Mammary epithelial cell (primary cell): ENCODE measurements at places on chromosomes 2 and 18.
A peak's percentile ranks its signal among the peaks of the same experiment; 100 is the strongest.

- DNase-seq: peak; percentile 26
Measured at GRCh38 chr2:208872591-208872990, 466.0 kb downstream of the PTH2R start.

DNA sequence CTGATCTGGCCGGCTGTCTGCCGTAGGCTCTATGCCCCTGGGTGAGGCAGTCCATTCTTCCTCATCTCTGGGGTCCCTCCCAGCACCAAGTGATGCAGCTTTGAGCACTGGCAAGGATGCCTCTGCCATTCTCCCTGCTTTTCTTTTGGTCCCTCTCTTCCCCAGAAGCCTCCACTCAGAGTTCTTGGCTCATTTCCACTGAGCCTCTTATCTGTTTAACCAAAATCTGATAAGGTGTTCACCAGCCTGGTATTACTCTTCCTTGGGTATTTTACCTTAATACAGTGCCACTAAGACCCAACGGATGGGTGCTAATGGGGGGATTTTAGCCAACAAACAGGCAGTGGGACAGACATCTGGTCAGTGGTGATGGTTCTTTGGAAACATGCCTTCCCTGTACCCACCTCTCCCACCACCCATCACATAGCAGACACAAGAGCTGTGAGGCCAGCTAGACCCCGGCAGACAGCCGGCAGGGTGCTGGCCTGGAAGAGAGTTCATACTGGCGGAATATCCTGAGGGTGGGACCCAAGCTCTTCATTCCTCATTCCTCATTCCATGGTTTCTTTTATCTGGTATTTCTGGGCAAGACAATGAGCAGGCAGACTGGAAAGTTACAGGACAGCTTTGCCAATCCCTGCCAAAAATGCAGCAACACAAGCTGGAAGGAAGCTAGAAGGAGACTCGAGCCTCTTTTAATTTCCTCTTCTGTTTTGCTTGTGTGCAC, 34.6 kb downstream of the ZBTB7C start:
- DNase-seq: no peak

DNA sequence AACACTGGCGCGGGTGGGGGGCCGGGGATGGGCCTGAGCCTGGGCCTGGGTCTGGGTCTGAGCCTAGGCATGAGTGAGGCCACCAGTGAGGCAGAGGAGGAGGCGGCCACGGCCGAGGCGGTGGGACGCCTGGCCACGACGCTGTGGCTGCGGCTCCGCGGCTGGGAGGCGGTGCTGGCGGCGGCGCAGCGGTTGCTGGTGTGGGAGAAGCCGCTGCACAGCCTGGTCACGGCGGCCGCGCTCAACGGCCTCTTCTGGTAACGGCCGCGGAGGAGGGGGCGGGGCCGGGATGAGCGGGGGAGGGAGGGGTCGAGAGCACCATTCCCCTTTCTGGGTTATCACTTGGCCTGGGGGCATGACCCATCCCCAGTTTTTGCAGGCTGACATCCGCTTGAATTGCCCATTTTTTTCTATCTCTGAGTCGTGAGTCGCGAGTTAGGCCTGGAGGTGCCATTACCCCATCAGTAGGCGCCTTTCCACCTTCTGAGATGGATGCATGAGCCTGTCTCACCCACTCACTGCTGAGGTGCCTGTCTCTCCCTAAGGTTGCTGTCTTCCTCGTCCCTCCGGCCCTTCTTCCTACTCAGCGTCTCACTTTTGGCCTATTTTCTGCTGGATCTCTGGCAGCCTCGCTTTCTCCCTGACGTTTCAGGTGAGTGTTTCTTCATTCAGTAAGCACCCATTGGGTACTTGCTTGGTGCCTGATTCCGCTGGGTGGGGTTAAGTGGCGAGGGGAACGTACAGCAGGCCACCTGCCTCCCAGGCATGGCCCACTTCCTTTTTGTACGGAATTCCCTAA, 501 bp downstream of the RETREG2 start:
- DNase-seq: peak; percentile 32

GRCh38 chr18:51028201-51028805, 1.7 kb upstream of the SMAD4 start:
- no peak for DNase-seq

DNA sequence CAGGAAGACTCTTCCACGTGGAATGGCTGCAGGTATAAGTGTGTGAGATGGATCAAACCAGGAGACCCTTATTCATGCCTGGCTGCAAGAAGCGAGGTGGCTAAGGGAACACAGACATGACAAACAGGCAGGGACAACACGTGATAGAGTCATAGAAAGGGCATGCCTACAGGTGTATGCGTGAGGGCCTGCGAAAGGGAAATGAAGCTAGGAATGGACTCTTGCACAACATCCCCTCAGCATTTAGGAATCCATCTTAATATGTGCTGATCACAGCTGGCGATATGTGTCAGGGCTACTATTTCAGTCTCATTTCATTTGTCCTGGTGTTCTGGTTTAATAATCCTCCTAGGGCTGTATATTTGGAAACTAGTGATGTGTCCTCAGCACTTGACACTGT, 291.2 kb downstream of the MYT1L start:
- DNase-seq: no peak

DNA sequence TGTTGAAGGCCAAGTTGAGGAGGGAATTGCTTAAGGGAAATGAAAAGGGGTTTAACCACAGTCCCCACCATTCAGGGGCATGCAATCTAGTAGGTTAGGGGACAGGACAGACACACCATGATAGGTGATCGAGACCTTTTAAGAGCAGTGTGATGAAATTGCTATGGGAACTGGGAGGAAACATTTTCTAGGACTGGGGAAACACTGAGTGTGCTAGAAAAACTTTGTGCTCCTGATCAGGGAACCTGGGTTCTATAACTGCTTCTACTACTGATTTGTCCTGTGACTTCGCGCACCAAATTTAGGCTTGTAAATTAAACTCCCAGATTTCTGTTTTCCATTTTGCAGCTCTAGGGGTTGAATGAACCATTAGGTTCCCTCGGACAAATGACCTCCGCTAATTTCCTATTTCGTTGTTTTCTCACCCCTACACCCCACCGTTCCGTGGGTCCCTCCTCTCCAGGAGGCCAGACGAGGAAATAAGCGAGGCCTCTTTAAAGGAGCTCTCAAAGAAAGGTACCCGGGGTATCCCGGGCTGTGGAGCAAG, 371 bp upstream of the LCLAT1 start:
- DNase-seq: no peak

- peak; percentile 75 for DNase-seq
Measured at GRCh38 chr2:84894131-84894586, 11.3 kb upstream of the TMSB10 start.

DNA sequence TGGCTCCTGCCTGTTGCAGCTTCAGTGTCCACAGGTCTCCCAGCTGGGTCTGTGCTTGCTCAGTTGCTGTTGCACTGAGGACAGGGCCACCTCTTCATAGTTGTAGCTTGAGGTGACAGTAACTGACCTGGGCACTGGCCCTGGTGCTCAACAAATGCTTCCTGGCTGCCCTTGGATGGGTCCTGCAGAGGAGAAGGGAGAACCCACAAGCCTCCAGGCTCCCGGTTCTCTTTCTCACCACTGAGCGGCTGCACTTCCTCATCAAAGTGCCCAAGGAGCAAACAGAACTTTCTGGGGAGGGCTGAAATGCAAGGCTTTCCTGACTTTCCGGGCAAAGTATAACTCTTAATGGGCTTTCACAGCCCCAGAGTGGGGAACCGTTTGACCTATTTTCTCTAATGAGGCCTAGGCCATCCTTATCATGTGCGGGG, 38.7 kb downstream of the LCT start:
- DNase-seq: no peak

DNA sequence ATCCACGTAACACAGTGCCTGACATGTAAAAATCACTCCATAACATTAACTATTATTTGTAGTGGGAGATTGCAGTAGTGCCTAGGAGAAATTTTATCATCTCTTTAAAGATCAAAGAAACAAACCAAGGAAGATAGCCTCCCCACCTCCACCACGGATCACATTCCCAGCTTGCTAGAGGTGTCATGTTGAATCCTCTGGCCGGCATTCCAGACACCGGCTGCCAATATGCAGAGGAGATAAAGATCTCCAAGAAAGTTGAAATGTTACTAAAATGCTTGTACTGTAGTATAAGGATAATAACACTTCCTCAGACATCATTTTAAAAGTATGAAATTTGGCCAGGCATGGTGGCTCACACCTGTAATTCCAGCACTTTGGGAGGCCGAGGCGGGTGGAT, 6.1 kb upstream of the ATG16L1 start:
- DNase-seq: no peak

GRCh38 chr2:152534460-152535135, 182.7 kb downstream of the PRPF40A start:
- DNase-seq: no peak

DNA sequence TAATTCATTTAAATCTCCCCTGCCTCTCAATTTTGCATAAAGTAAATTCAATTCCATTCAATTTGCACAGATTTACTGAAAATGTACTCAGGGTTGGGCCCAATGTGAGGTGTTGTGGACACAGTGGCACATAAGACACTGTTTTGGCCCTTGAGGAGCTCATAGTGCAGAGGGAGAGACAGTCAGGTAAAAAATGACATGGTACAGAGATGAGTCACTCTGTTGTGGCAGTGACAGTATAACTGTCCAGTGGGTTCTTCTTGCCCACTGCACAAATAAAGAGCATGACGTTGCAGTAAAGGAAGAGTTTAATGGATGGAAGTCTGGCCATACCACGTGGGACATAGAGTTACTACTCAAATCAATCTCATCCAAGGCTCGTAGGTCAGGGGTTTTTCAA, 400.3 kb upstream of the TRIB2 start:
- no peak for DNase-seq

DNA sequence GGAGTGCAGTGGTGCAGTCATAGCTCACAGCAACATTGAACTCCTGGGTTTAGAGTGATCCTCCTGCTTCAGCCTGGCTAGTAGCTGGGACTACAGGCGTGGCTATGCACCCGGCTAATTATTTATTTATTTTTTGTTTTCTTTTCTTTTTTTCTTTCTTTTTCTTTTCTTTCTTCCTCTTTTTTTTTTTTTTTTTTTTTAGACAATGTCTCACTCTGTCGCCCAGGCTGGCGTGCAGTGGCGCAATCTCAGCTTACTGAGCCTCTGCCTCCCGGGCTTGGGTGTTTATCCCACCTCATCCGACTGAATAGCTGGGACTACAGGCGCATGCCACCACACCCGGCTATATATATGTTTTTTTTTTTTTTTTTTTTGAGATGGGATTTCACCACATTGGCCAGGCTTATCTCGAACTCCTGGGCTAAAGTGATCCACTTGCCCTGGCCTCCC, 1.4 kb upstream of the ANXA4 start:
- DNase-seq: peak; percentile 22

DNA sequence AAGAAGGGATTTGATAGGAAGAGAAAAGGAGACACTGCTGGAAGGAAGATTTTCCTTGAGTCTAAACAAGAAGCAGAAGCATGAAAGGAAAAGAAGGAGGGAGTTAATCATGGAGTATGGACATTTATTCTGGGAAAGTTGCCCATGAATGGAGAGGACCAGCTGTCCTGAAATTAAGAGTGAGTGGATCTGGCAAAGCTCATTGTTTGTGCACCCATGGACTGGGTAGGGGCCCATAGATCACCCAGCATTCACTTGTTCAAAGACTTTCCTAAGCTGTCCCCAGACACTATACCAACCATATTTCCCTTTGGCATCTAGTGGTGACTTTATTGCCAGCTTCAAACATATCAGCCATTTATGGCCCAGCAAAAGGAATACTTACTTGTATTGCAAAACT, 422.7 kb downstream of the FBXO15 start:
- DNase-seq: no peak

DNA sequence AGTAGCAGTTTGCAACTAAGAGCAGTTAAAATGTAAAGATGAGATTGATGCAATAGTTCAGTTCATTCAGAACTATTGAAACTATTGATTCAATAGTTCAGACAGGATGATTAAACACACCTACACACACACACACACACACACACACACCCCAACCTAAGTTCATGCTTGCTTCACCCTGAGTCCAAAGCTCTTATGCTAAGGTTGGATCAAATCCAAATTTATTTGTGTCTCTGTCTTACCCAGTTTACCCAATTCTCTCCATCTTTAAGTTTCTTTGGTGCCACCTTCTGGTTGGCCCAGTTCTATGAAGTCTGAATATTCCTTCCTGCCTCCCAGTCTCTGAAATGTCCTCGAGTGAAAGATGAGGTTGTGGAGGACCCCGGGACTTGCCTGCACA, 5.1 kb downstream of the SERPINB8 start:
- peak; percentile 45 for DNase-seq

DNA sequence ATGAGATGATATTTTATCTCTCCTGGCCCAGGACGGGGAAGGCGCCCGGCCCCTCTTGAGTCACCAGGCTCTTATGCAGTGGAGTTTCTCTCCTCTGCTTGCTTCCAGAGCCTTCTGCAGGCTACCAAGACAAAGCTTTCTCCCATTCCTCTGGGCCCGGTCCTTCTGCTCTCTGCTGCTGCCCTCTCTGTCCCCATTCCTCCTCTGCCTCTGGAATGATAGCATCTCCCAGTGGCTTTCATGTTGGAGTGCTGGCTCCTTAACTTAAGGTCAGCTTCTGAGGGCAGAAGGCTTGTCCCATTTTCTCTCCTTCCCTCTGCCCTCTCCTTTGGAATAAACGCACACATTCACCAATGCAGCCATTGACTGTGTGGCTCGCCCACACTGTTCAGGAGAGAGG, 86.2 kb downstream of the SDC1 start:
- no peak for DNase-seq

GRCh38 chr2:149329068-149329467, 1.3 kb upstream of the LYPD6 start:
- DNase-seq: no peak

GRCh38 chr2:119434664-119435063, 3.0 kb downstream of the TMEM37 start:
- no peak for DNase-seq

GRCh38 chr2:233115121-233115520, 55.0 kb downstream of the INPP5D start:
- DNase-seq: no peak

DNA sequence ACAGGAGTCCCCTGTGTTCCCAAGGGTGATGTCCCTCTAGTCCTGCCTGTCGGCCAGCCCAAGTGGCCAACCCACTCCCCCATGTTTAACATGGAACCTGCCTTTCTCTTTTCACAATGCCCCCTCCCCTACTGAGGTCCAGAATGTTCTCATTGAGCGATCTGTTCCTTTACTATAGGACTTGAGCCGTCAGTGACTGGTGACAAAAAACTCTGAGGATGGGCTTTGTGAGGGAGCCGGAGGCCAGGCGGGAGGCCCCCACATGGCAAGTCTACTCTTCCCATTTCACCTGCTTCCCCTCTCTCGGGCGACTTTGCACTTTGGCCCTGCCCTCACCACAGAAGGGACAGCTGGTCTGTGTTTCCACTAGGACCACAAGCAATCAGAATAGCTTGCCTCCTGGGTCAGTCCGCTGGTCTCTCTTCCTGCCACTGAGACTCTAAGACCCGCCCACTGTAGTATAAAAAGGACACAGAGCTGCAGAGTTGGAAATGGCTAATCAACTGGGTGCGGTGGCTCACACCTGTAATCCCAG, 146.5 kb upstream of the RAB12 start:
- no peak for DNase-seq
